ENCODE measurements at places on chromosomes 3 and 15.

GRCh38 chr15:69656271-69657030 lies 203.8 kb downstream of the RPLP1 start:
- no peak overlapping the region for H3K4me3 ChIP-seq
- no peaks in the 10 kb centered on the region for H3K36me3 ChIP-seq
- H3K27ac ChIP-seq: no peak overlapping the region
- ATAC-seq: no peak

- no peaks in the 10 kb centered on the region for H3K36me3 ChIP-seq
- H3K4me3 ChIP-seq: no peak overlapping the region
- no peaks in the 10 kb centered on the region for H3K4me1 ChIP-seq
- H3K27ac ChIP-seq: no peak overlapping the region
- ATAC-seq: no peak
Observed at GRCh38 chr15:27223179-27223578, 252.2 kb downstream of the GABRG3 start.

- no peak for ATAC-seq
- H3K27ac ChIP-seq: no peak overlapping the region
- H3K36me3 ChIP-seq: no peaks in the 10 kb centered on the region
- H3K4me1 ChIP-seq: no peaks in the 10 kb centered on the region
- H3K4me3 ChIP-seq: no peak overlapping the region
- peaks cover 37% of the 10 kb centered on the region for H3K27me3 ChIP-seq
Observed at GRCh38 chr3:10547413-10547812, 42.0 kb upstream of the ATP2B2 start.

- no peak overlapping the region for H3K27ac ChIP-seq
- H3K27me3 ChIP-seq: no peaks in the 10 kb centered on the region
- H3K4me3 ChIP-seq: no peak overlapping the region
- no peak for ATAC-seq
- no peaks in the 10 kb centered on the region for H3K4me1 ChIP-seq
Observed at GRCh38 chr15:69713726-69714559, 261.3 kb downstream of the RPLP1 start.

Data from gastroesophageal sphincter (tissue), 4 donors.